ENCODE measurements at places on chromosomes 12 and 14.

DNA sequence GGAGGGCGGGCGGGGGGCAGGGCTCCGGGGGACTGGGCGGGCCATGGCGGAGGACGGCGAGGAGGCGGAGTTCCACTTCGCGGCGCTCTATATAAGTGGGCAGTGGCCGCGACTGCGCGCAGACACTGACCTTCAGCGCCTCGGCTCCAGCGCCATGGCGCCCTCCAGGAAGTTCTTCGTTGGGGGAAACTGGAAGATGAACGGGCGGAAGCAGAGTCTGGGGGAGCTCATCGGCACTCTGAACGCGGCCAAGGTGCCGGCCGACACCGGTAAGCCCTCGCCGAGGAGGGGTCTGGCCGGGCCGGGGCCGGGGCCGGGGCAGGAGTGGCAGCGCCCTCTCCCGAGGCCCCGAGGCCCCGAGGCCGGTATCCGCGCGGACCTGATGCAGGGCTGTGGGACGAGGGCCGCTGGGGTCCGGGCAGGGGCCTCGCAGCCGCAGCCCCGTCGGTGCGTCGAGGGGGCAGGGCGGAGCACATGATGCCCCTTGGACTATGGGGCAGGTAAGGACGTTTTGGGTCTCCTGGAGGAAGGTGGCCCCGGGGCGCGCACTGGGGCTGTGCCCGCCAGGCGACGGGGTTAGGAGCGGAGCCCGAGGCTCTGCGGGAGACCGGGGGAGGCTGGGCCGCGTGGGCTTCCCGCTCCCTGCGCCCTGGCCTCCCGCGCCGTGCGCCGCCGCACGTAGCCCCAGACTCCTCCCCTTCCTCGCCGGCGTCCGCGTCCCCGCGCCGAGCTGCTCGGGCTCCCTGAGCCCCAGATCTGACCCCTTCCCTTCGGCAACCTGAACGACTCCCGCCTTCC, at the start of gene TPI1:
TPI1 (plus strand) TSS at position 119 of the 798 bp plus-strand sequence; CDS start at position 155, 36 bp downstream.
- DNase-seq, result peak; percentile 86

DNA sequence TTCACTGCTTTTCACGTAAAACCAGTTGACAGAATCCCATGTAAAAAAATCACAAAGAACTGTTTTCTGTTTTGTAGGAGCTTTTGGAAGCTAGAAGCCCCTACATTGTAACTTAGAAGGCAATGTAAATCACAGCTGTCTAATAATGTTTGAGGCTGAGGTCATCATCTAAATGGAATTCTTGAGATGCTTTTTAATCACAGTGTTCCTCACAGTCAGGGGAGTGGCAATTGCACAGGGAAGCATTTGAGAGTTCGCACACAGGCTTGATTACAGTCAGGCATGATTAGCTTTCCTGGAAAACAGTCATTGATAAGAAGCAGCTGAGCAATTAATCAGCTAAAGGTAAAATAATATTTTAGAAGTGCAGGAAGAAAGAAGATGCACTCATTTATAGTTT, 2.9 kb downstream of the SLC17A8 start:
- no peak for DNase-seq

DNA sequence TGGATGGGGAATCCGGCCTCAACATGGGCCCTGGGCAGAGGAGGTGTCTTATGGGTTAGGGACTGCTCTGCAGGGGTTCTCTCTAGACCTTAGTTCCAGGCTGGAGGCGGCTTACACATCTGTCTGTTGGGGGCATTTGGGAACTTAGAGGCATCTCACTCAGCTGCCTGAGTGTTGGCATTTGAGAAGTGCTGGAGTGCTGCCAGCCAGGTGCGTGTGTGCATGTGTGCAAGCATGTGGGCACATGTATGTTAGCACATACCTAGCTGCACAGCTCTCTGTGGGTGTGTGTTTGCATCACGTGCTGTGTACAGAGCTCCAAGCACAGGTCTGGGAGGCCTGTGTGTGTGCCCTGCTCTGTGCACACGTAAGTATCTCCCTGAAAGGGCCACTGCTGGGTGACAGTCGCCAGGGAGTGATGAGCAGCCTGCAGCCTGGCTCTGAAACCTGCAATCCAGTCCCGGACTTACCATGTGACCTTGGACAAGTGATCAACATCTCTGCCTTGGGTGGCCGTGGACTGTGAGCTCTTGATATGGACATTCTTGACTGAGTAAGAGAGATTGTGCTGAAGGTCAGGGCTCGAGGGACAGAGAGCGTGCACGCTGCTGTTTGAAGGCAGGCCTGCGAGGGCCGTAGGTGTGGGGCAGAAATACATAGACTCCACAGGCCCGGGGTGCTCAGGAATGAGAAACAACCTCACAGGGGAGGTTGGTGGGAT, 5.2 kb downstream of the LRTM2 start:
- DNase-seq, result no peak

DNA sequence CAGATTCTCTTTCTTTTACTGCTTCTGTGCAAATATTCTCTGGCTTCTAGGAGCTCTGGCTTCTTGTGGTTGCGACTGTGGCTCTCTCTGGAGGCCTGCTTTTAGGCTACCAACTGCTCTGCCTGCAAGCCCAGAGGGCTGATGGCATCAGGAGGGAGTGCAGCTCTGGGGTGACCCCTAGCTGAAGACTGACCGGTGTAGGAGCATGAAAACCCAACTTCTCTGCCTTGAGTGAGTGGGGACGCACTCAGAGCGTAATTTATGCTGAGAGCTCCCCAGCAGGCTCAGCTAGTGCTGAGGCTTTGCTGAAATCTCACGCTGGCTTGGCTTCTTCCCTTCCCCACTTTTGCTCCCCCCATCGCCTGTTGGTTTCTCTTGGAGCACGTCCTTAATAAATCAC, 29.9 kb upstream of the RBM19 start:
- no peak for DNase-seq

DNA sequence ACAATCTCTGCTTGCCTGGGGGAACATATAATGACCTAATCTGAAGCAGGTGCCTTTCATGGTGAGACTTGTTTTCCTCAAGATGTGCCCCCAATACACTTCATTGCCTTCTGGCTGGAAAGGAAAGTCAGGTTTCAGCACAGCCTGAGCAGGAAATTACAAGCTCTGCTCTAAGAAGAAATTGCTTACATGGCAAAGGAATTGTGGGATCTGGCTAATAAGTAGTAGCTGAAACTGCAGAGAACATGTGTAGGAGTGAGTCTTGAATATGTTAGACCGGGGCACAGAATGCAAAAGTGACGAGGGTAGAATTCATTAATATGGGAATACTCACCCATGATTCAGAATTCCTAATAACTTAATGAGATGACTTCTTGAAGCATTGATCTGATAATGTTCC, 6.3 kb upstream of the CFAP54 start:
- DNase-seq, result no peak

DNA sequence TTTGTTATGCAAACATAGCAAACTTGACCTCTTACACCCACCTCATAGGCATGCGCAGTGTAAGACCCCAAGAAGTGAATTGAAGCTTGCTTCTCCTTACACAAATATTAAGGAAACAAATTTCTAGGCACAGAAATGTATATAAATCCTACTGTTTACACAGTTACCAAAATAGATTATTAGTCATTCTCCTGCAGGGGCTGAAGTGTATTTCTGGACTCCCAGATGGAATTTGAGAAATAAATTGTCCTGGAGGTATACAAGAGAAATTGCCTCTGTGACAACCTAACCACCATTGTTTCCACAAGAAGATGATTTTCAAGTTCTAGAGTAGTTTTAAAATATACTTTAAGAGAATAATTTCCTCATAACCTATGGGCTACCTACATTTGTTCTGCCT, 656.0 kb upstream of the MDGA2 start:
- DNase-seq, result no peak
